ENCODE measurements at places on chromosomes 7 and 10. TPM values are rescaled to one million over a fixed set of nuclear protein-coding genes. Genes with fewer than 3 reads are reported as not detected.

The SPAM1 gene
- polyA plus RNA-seq, result 1.0 TPM

The SLC26A3 gene
- 176 TPM for polyA plus RNA-seq

The MACC1 gene
- polyA plus RNA-seq, result 50.2 TPM

The CH25H gene
- polyA plus RNA-seq, result 4.2 TPM

The CXCL12 gene
- polyA plus RNA-seq, result 46.6 TPM

The SLC16A12 gene
- polyA plus RNA-seq, result 1.1 TPM

The NODAL gene
- polyA plus RNA-seq, result 0.33 TPM

The DDC gene
- polyA plus RNA-seq, result 213 TPM

The TRIL gene
- 6.3 TPM for polyA plus RNA-seq

The C10orf143 gene
- polyA plus RNA-seq, result 4.7 TPM

The HGF gene
- 2.8 TPM for polyA plus RNA-seq

The ELAPOR2 gene
- 8.2 TPM for polyA plus RNA-seq

The NCF1 gene
- 3.1 TPM for polyA plus RNA-seq

The PKD2L1 gene
- polyA plus RNA-seq, result 0.48 TPM

The NKX2-3 gene
- 22.1 TPM for polyA plus RNA-seq

The SSMEM1 gene
- not detected for polyA plus RNA-seq

The MIOS gene
- 23.3 TPM for polyA plus RNA-seq

The SH2B2 gene
- polyA plus RNA-seq, result 1.6 TPM

The ANKRD22 gene
- polyA plus RNA-seq, result 1.3 TPM

The PRKCQ gene
- polyA plus RNA-seq, result 3.7 TPM

The FFAR4 gene
- polyA plus RNA-seq, result 0.51 TPM

The MMRN2 gene
- 7.2 TPM for polyA plus RNA-seq
